ENCODE measurements at places on chromosomes 2 and 18.

GRCh38 chr2:18093196-18093595 is 214.7 kb downstream of the KCNS3 start:
- DNase-seq = no peak

GRCh38 chr2:227888289-227888688 is 16.9 kb downstream of the DAW1 start:
- DNase-seq = no peak

GRCh38 chr18:9147440-9148202 is 11.0 kb downstream of the ANKRD12 start:
- no peak for DNase-seq

GRCh38 chr18:23265682-23266399 is 130.6 kb downstream of the CABLES1 start:
- DNase-seq = no peak

GRCh38 chr2:237935740-237936452 is 30.9 kb upstream of the UBE2F start:
- DNase-seq = no peak

DNA sequence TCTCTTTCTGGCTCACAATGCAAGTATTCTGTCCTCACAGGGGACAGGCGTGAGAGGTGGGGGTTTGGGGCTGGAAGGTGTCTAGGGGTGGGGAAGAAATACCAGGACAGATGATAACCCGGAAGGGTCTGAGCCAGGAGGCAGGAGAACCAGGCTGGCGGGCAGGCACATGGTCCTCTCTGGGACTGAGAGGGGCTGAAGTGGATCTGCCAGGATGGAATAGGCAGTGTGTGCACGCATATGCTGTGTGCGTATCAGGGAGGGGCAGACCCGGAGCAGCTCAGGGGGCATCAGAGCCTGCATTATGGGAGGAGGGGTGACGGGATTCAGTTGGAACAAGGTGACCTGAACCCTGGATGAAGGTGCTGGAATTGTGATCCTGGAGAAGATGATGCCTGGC is 157.3 kb downstream of the DYSF start:
- DNase-seq = peak; percentile 1

GRCh38 chr2:168060986-168061750 is 186.2 kb downstream of the STK39 start:
- no peak for DNase-seq

DNA sequence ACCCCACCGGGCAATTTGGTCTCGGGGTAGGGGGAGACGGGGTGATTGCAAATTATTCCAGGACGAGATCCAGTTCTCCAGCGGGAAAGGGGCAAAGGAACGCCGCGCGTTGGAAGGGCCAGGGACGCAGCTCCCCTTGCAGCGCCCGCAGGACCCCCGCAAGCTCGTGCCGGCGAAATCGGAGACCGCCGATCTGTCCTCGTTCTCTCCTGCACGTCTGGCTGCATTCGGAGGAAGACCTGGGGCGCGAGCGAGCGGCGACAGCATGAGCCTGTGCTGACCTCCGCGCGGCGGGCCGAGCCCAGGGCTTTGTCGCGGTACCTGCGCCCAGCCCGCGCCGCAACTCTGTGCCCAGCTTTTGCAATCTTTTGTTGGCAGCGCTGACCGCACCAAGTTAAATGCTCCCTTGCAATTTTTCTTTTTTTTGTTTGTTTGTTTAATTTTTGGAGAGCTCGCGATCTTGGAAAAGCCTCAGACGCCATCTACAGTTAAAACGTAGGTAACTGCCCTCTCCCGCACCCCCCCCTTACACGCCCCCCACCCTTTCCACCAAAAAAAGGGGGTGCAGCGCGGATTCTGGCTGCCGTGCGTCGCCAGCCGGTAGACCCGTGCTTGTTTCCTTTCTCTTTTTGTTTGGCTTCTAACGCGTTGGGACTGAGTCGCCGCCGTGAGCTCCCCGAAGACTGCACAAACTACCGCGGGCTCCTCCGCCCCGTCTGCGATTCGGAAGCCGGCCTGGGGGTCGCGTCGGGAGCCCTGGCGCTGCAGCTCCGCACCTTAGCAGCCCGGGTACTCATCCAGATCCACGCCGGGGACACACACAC is 667 bp downstream of the TRIB2 start:
- peak; percentile 53 for DNase-seq

GRCh38 chr18:26504831-26505230 is 43.5 kb downstream of the KCTD1 start:
- DNase-seq = no peak

GRCh38 chr2:85537600-85538506 is 1.1 kb upstream of the MAT2A start:
- peak; percentile 38 for DNase-seq

DNA sequence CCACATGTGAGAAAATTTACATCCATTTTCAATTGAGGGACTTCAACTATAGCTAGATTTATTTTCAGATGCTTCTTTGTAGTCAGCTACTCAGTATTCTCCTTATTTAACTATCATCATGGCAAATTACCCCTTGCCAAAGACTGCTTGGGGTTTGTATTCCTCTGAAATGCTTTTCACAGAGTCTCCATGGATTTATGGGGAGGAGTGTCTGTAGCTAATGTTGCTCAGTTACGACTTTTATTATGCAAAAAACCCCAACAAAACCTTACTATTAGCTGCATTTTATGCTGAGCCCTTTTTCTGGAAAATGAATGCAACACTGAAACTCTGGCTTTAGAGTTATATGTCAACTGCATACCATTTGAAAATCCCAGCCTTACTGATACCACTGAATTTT is 78.6 kb downstream of the RFTN2 start:
- no peak for DNase-seq

GRCh38 chr2:200695191-200695590 is 109.4 kb downstream of the AOX1 start:
- no peak for DNase-seq

DNA sequence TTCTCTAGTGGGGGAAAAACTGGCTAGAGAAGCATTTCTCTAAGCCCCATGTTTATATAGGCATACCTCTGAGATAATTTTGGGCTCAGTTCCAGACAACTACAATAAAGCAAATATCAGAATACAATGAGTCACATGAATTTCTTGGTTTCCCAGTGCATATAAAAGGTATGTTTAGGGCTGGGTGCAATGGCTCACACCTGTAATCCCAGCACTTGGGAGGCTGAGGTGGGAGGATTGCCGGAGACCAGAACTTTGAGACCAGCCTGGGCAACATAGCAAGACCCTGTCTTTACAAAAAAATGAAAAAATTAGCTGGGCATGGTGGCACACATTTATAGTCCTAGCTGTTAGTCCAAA is 22.2 kb downstream of the TSN start:
- DNase-seq = no peak

DNA sequence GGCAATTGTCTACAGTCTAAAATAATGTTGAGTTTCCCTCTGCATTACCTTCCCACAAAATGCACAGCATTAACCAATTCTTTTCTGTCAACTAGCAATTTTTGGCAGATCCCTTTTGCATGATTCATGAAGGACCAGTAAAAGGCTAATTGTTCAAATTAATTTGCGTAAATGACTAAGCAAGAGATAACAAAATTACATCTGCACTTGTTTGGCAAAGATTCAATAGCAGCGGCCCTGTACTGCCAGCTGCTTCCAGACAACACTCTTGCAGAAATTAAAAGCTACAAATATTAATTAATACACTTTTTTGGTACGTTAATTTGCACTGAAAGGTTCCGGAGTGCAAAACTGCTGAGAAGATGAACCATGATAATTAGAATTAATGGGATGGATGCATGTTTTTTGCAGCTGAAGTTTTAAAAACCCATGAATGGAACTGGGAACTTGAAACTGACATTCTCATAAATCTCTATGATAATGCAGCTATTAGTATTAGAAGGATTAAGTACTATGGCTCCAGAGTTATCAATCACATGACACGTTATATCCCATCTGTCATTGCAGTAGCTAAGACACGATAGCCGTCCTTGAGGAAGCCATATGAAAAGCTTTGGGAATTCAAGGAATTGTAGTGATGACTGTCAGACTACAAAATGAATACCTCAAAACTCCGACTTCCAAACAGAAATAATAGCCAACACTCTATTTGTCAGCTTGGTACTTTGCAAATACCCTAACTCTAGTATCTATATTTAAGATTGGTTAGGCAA is 1268.3 kb upstream of the ACVR2A start:
- DNase-seq = no peak

- no peak for DNase-seq
Observed at GRCh38 chr18:57940166-57940660, 103.8 kb upstream of the NEDD4L start.

GRCh38 chr2:239178954-239179353 is 221.9 kb downstream of the HDAC4 start:
- DNase-seq = peak; percentile 6

DNA sequence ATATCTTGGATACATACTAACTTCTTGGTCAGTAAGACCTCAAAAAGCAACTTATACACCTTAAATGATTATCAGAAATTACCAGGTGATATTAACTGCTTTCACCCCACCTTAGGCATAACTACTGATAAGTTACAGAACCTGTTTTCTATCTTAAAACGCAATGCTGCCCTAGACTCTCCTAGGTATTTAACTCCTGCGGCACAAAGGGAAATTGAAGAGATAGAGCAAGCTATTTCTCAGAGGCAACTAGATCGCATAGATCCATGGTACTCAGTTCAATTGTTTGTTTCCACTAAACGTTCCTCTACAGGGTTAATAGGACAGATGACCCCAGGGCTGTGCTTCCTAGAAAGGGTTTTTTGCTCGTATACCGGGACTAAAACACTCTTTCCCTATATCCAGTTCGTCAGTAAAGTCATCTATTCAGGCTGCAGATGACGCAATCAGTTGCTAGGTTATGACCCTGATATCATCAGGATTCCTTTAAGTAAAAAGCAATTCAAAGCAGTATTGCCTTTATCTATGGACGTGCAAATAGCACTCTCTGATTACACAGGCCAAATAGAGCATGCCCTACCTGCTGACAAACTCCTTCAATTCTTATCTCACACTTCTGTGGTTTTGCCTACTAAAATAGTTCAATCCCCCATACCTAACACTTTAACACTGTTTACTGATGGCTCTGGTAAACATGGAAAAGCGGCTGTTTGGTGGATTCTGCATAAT is 62.3 kb upstream of the MYO3B start:
- no peak for DNase-seq

- no peak for DNase-seq
Observed at GRCh38 chr18:28161608-28162599, 15.0 kb downstream of the CDH2 start.

DNA sequence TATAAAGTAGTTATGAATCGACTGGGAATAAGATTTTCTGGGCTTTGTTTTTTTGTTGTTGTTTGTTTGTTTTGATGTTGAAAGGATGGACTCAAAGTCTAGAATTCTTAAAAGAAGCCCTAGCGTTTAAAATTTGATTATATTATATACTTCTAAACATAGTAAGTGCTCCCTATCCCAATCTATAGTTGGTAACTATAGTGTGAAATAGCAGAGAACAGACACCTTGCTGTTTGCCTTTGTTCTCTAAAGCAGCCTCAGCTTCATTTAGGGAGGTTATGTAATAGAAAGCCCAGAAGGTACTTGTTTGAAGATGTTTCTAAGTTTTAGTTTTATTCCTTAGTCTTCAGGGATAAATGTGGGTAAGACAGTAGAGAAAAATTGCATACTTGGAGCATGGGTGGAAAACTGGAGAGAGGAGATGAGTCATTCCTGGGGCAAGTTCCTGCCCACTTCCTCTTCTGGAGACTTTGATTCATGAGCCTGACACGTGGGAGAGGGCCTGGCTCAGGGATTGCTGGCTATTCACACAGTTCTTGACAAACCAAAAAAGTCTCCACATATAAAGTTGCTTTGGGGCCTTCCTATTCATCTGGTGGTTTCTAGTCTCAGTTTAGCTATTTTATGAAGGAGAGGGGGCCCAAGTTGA is 131.9 kb downstream of the MYO1B start:
- no peak for DNase-seq

- DNase-seq = no peak
Observed at GRCh38 chr2:24832931-24833701, 39.9 kb downstream of the CENPO start.

GRCh38 chr18:57789090-57789489 is 14.0 kb downstream of the ATP8B1 start:
- no peak for DNase-seq

GRCh38 chr2:186584053-186584452 is 5.8 kb upstream of the ITGAV start:
- no peak for DNase-seq

GRCh38 chr2:237515621-237516275 is 28.7 kb downstream of the MLPH start:
- no peak for DNase-seq

- DNase-seq = no peak
Observed at GRCh38 chr2:99860720-99861375, 281.5 kb downstream of the AFF3 start.

DNA sequence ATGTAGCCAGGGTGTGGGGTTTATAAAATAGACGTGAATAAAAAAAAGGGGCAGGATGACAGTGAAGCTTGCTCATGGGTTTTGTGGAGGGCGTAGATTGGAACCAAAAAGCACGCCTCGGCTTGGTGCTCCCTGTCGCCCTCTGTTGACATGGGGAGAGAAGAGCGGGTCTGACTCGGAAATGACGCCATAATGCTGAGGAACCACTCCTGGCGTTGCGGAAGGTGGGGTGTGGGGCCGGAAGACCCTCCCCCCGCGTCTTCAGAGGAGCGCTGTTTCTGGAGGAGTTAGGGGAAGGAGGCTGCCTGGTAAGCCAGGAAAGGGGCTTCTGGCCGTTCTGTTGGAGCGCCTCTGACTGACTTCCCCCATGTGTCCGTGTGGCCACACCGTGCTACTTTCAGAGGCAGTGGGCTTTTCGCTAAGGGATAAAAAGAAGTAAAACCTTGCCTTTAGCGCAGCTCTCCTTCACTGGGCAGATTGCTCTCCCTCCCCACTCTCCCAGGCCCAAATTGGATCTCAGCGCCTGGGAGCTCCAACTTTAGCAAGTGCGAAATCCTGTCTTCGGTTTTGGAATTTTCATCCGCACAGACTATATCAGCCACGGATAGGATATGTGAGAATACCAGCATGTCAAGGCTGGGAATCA is 42.8 kb downstream of the PLEKHA3 start:
- peak; percentile 82 for DNase-seq

DNA sequence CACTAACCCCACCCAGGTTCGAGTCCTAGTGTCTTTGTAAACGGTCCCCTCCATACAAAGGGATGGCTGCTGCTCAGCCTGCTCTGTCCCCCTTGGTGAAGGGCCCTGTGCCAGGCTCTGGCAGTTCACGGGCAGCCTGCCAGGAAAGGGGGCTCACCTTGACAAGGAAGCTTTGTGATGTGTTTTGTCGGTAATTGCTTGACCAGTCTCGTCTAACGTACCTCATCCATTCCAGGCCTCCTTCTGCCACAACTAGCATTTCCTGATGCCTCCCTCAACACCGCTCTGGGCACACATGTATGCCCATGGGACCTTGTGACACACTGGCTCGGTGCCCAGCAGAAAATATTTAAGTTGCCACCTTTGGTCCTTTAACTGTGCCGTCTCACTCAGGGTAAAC is 171.9 kb downstream of the KLHL29 start:
- DNase-seq = no peak

DNA sequence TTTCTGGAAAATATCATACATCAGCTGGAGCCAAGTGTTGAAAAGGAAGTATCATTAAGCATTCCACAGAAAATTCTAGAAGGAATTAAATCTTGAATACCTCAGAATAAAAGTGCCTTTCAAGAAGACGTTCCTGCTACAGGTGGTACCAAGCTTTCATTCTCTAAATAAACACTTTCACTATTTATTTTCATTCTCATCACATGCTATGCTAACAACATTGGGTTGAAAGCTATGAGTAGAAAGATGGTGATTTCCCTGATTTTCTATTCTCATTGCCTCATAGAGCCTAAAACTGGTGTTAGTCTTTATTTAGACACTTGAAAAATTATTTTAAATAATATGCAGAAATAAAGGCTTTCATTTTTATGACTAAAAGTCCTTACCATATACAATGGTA is 324.7 kb downstream of the LRP1B start:
- DNase-seq = no peak

- no peak for DNase-seq
Observed at GRCh38 chr2:102025016-102025501, 33.3 kb downstream of the IL1R2 start.
